ENCODE measurements at places on chromosomes 12 and 14. TPM values are rescaled to one million over a fixed set of nuclear protein-coding genes. Genes with fewer than 3 reads are reported as not detected.

DNA sequence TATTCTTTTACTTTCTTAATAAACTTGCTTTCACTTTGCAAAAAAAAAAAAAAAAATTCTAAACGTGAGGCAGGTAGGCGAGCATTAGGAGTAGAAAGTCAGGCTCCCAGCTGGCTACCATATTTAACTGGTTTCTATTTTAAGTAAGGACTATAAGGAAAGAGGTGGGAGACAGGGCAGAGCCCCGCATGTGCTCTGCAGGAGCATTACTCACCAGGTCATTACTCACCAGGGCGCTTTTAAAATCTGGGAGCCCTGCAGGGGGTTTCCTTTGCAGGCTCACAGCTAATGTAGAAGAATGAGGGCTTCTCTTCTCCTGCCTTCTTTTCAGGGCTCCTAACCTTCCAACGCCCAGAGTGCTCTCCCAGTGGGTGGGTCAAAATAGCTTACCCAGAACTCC, 14.0 kb upstream of the DPF3 start:
- no peak for DNase-seq

Gene DEPDC4
- 3.0 TPM for total RNA-seq

DNA sequence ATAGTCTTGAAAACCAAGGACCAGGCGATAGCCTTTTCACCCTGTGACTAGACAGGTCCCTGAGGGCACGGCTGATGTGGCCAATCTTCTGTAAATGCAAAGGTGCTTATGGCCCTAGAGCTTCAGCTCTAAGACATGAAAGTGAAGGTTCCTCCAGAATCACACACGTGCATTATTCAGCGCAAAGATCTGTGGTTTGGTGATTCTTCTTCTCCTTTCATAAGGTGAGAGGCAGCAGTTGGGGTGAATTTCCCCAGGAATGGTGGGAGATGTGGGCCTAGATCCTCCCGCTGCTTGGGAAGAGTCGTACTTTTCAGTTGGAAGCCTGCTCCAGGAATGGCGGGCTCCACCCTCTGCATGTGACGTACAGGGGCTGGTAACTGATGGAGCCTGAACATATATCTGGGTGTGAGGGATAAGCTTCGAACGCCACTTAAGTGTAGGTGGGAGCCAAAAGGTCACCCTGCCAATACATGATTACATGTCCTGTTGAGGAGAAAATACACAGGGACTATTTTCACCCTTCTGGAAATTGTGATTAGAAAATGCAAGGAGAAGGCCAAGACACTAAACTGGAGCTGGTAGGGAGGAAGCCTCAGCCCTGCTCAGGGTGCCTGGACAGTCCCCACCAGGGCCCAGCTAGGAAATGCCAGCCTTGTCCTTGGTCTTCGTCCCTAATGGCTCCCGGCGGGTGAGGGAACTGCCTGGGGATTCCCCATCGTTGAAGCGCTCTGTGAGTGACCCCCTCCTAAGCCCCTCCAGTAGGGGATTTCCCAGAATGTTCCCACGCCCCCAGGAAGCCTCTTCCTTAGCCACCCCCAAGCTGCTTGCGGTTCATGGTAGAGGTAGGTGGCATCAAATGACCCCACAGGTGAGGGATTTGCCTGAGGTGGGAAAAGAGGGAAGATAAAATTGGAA, 17.6 kb downstream of the BATF start:
- no peak for DNase-seq

Gene IL31
- not detected for total RNA-seq

DNA sequence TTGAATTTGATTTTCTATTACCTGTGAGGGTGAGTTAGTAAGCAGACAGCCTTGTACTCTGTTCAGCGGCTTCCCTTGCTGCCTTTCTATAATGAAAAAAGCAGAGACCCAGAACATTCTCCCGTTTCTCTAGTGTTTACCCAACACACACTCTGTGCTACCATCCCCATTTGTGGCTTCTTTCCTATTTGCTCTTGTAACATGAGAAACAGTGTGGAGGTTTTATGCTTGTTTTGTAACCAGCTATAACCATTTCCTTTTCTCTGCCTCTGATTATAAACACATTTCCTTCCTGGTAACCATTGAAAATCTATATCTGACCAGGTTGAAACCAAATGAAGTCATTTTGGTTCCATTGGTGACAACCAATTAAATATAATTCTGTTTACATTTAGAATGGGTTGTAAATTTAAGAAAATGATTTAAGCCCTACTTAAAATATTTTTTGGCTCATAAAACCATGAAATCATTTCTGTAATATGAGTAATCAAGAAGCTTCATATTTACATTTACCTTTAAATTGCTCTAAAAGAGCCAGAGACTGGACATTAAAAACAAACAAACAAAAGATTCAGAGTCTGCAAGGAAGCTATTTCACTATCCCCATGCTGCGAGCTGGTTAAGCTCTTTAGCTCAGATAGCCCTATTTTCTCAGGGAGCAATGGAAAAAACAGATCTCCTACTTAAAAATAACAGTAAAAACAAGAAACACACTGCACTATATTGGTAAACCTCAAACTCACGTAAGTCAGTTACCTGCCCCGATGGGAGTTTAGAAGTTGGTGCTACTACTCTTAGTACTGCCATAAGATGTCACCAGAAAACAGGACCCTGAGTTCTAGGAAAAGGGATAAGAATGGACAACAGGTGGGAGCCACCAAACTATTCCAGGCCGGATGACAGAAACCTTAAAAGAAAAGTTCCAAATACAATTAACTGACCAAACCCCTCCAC, 206.5 kb upstream of the EEA1 start:
- no peak for DNase-seq

- no peak for DNase-seq
Observed at GRCh38 chr12:118575730-118576129, 199.4 kb downstream of the SUDS3 start.

DNA sequence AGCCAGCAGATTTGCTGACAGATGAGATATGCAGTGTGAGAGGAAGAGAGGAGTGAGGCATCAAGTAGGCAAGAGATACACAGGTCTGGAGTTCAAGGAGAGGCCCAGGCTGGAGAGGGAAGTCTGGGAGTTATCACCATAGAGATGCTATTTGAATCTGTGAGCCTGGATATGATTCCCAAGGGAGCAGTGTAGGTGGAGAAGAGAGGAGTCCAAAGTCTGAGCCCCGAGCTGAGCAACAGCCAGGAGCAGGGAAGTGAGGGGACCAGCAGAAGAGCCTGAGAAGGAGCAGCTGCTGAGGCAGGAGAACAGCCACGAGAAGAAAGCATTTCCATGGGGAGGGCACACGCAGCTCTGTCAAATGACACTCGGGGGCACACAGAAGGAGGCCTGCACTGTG, 20.2 kb upstream of the NXPH4 start:
- DNase-seq, result no peak

DNA sequence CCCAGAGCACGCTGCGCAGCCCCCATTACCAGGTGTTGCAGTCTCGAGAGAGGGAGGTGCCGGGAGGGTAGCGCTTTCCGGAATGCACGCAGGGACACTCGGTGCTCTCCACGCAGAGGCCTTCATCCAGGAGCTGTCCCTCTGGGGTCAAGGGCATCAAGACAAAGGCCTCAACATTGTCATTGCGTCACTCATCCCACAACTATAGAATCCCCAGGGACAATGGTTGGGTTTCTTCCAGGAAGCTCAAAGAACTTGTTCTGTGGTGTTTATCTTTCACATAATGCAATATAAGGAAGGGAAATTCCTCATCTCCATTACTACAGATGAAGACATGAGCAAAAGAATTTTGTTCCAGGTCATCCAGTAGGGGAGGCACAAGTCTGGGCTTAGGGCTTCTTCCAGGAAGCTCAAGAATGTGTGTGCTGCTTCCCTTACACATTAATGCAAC, 52.1 kb downstream of the VWF start:
- no peak for DNase-seq

Gene TEAD4
- 9.0 TPM for total RNA-seq

Gene FOXN4
- total RNA-seq, result not detected

DNA sequence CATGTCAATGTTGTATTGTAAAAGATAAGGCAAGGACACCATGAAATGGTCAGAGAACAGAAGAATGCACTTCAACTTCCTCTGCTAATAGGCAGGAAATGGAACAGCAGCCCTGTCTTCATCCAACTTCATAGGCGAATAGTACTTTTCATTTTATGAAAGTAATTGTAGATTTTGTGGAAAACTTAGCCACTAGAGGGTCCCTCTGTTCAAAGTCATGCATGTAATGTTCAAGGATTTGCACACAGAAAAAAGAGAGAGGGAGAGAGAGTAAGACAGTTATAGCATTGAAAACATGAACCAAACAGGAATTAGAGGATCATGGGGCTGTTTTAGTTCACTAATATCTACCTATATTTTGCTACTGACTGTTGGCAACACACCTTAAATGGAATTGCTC, 172.2 kb downstream of the FLRT2 start:
- no peak for DNase-seq

Gene KRT8
- total RNA-seq, result 4,047 TPM

Gene HCAR1
- total RNA-seq, result 0.06 TPM

Gene SERPINA12
- total RNA-seq, result not detected

Gene ENDOU
- not detected for total RNA-seq

Gene KRT83
- total RNA-seq, result not detected

- no peak for DNase-seq
Observed at GRCh38 chr14:101235335-101236103, 325.8 kb upstream of the DIO3 start.

DNA sequence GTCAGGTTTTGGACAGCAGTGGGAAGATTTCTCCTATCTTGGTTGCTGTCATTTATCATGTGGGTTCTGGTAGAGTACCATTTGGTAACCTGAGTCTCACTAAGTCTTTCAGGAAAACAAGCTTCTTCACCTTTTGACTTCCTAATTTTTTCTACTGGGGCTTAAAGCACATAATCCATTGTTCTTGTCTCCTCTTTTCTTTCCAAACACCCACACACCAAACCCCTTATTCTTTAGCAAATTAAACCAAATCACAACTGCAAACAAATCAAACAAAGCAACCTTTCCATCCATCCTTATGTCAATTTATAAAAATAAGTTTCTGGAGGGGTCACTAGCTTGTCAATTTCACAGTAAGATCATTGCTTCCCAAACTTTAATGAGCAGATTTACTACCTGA, 84.1 kb downstream of the ATP23 start:
- no peak for DNase-seq

Gene INHBE
- total RNA-seq, result not detected

Gene SLC2A14
- 0.37 TPM for total RNA-seq

- no peak for DNase-seq
Observed at GRCh38 chr12:11958221-11959091, 112.3 kb upstream of the BCL2L14 start.

GRCh38 chr12:18141048-18141982, 51.3 kb upstream of the RERGL start:
- no peak for DNase-seq

Gene CLECL1
- 0.27 TPM for total RNA-seq

DNA sequence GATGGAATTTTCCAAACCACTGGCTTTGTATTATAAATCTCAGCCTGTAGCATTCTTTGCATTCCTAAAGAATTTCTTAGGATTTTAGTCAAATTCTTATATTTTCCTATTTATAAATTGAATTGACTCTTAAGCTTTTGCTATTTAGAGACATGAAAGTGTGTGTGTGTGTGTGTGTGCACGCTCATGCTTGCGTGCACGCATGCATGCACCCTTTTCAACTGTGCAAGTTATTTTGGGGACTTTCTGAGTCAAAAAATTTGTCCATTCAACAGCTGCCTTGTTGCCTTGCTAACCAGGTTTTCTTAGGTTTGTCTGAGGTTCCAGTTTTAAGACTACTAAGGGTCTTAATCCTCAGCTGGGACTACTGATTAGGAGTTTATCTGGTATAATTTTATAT, 42.6 kb downstream of the GPATCH2L start:
- DNase-seq, result no peak

- no peak for DNase-seq
Observed at GRCh38 chr12:53966385-53967133, 6.4 kb upstream of the HOXC11 start.

GRCh38 chr12:71840231-71840847, 780 bp downstream of the TBC1D15 start:
- no peak for DNase-seq

Gene CLEC2B
- 4.8 TPM for total RNA-seq

- no peak for DNase-seq
Observed at GRCh38 chr12:13443498-13443897, 247.0 kb downstream of the EMP1 start.

GRCh38 chr12:125064492-125064891, 743 bp upstream of the AACS start:
- DNase-seq, result no peak

DNA sequence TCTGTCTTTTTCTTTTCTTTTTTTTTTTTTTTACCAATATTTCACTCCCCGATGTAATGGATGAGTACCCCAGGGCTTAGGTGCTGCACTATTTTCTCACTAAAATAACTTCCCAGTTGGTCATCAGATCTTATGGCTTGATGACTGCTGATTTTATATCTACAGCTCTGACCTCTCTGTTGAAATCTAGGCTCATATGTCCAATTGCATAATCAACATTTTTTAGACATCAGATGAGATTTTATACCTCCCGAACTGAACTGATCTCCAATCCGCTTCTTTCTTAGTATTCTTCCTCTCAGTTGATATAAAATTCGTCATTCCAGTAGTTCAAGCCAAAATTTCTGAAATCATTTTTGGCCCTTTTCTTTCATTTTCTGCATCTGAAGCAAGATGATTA, 1236.5 kb downstream of the SLC16A7 start:
- no peak for DNase-seq

Gene RD3L
- total RNA-seq, result not detected

Gene CATSPERB
- total RNA-seq, result 9.8 TPM

GRCh38 chr12:120847814-120848213, 56.3 kb downstream of the SPPL3 start:
- DNase-seq, result no peak

Gene KRT78
- not detected for total RNA-seq

GRCh38 chr12:52561880-52562449, 9.0 kb upstream of the KRT71 start:
- no peak for DNase-seq

DNA sequence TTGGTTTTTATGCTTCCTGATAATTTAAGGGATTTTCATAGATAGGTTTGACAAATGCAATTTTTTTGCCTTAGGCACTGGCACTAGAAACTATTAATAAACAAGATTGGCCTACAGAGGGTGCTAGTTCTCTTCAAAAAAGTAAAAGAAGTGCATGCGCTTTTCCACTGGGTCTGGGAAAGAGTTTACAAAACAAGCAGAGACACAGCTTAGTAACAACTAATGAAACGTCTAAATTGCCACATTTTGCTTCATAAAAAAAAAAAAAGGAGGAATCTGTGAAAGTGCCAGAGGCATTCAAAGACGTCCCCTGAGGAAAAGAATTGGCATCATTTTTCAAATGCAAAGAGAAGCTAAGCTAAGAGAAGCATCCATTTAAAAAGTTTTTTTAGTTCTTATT, 58.3 kb upstream of the EEA1 start:
- DNase-seq, result no peak
